Endothelial cell of umbilical vein (primary cell): ENCODE measurements at places on chromosomes 6 and 20.
A peak's percentile ranks its signal among the peaks of the same experiment; 100 is the strongest.

GRCh38 chr6:99151634-99152346 is 197.7 kb downstream of the FAXC start:
- DNase-seq, result peak; percentile 29

- no peak for DNase-seq
These were observed at the start of gene MCCD1 for GRCh38 chr6:31528821-31529328. Gene MCCD1 (plus strand): TSS chr6:31528962. CDS start chr6:31529015, 53 bp downstream.

- DNase-seq, result peak; percentile 53
These were observed 152.9 kb downstream of the ERMARD start for GRCh38 chr6:169904051-169904922.

- no peak for DNase-seq
These were observed 531.9 kb downstream of the QKI start for GRCh38 chr6:163946437-163946836.

GRCh38 chr20:57390604-57391438 is at the start of gene RBM38:
Gene RBM38 (plus strand): TSS chr20:57391396. CDS start chr20:57391582, 186 bp downstream.
- peak; percentile 56 for DNase-seq

GRCh38 chr6:51513891-51514747 is 573.3 kb downstream of the PKHD1 start:
- DNase-seq, result no peak

DNA sequence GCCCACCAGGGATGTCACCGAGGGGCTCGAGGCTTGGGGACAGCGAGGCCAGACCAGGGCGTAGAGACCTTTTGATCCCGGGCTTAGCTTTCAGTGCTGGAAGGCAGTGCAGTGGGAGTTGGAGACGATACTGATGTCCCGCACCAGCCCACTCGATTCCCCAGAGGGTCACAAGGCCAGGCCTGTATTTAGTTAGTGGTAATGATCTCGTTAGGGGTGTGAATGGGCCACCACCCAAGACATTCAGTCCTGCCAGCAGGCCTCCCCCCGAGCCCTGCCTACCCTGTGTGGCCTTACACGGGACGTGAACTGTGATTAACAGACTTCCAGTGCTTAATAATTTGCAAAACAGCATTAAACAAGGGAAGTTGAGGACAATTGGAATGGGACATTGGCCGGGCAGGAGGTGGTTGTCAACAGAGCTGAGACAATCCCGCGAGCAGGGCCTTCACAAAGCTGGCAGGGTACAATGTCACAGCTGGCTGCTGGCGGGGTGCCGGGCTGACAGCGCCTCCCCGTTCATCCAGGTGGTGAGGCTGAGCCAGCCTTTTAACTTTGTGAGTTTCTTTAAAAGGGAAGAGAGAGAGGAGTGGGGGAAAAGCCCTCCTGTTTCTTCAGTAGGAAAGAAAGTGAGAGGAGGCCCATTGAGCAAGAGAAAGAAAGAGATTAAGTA is 175.3 kb upstream of the RALGAPA2 start:
- no peak for DNase-seq

GRCh38 chr6:155317186-155317585 is 2.9 kb upstream of the TFB1M start:
- DNase-seq, result no peak

- DNase-seq, result no peak
These were observed 75.9 kb upstream of the RGS17 start for GRCh38 chr6:153207006-153207405.
